Ammon's horn (tissue), 1 donor: ENCODE measurements at places on chromosomes 5 and 9.
A peak's percentile ranks its signal among the peaks of the same experiment; 100 is the strongest.

GRCh38 chr5:129921204-129921603, 16.9 kb downstream of the CHSY3 start:
- no peak for DNase-seq

DNA sequence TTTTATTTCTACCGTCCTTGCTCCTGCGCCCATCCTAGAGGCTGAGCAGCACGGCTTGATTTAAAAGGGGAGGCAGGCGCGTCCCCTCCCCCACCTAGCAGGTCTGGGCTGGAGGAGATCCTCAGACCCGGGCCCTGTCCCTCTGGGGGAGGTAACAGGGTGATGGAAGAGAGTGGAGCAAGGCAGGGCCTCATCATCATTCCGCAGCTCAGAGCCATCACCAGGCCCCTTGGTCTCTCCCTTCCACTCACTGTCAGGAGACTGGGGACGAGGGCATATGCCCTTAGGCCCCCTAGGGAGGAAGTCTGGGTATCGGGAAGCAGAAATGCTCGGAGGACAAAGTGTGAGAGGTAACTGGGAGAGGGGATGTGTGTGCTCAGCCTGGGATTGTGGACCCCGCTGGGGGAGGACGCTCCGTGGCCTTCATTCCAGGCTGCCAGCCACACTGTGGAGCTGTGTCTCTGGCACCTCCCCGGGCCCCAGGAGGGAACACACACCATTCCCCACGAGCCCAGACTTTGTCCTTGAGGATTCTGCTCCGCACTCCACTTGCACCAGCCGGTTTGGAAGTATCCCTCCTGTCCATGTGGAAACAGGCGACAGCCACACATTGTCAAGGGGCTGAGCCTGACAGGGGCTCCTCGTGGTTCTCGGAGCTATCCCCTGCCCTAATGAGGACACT, 761 bp downstream of the REEP2 start:
- no peak for DNase-seq

DNA sequence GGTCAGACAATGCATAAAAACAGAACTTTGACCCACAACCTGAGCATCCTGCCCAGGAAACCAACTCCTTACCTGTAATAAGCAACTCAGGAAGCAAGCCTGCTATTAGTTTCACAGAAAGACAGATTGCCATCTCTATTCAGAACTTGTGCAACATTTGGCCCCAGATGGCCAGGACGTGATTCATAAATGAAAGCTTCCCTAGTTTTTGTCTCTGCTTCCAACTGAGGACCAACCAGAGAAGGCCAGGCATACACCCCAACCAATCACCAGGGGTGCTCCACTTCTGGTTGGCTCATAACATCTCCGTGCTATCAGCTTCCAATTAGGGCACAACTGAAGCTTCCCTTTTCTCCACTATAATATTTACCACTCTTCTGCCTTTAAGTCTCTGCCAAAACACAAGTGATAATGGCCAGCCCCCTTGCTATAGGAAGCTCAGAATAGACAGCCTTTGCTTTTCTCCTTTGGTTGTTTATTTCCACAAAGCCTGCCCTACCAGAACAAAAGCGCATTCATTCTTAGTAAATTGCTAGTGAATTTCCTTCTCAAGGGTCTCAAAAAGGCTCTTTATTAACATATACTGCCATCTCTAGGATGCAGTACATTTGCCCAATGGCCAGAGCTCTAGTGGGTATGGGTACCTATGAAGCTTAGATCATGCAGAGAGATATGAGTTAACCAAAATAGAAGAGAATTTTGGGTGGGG, 289.7 kb upstream of the DAP start:
- DNase-seq = peak; percentile 58

GRCh38 chr9:81621118-81621517, 68.2 kb downstream of the TLE1 start:
- DNase-seq = no peak

DNA sequence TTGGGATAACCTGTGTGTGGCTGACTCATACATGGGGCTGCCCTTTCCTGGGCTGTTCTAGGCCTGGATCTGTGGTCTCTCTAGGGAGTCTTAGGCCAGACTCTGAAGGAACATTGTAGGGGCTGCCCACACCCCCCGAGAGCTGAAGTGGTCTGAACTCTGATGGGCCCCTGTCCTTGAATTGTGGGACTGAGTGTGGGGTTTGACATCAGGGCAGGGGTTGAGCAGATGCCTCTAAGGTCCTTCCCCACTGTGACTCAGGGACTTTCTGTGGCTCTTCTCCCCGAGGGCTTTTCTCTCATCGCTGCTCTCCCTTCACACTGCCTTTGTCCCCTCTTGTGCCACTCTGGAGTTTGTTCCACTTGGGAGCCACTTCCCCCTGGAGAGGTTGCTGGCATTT, 215.0 kb downstream of the MELK start:
- DNase-seq = no peak

GRCh38 chr9:86975606-86976005, 28.3 kb upstream of the GAS1 start:
- DNase-seq = no peak

GRCh38 chr5:16721151-16722096, 104.6 kb upstream of the RETREG1 start:
- DNase-seq = no peak

- no peak for DNase-seq
Measured at GRCh38 chr5:39370555-39371366, 6.5 kb upstream of the C9 start.
